ENCODE measurements at places on chromosomes 4 and X.

- no peak for DNase-seq
These were observed 37.8 kb downstream of the ABCB7 start for GRCh38 chrX:75118296-75118695.

- DNase-seq, result peak; percentile 66
These were observed 131.0 kb downstream of the DCLK2 start for GRCh38 chr4:150209140-150209829.

DNA sequence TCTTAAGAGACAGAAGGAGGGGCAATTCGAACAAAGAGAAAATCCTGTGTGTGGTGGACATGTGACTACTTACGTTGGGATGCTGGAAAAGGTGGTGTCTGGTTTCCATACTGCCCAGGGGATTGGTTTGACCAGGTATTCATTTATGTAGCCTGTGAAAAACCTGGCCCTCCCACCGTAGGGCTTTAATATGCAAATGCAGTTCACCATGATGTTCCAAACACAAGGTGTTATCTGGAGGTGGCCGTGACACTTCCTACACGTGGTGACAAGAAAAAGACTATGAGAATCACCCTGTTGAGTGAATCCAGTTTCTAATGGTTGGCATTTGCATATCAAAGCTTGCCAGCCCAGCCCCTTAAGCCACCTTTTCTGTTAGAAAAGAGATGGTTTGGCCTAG lies 27.9 kb downstream of the UGT2B4 start:
- DNase-seq, result no peak

DNA sequence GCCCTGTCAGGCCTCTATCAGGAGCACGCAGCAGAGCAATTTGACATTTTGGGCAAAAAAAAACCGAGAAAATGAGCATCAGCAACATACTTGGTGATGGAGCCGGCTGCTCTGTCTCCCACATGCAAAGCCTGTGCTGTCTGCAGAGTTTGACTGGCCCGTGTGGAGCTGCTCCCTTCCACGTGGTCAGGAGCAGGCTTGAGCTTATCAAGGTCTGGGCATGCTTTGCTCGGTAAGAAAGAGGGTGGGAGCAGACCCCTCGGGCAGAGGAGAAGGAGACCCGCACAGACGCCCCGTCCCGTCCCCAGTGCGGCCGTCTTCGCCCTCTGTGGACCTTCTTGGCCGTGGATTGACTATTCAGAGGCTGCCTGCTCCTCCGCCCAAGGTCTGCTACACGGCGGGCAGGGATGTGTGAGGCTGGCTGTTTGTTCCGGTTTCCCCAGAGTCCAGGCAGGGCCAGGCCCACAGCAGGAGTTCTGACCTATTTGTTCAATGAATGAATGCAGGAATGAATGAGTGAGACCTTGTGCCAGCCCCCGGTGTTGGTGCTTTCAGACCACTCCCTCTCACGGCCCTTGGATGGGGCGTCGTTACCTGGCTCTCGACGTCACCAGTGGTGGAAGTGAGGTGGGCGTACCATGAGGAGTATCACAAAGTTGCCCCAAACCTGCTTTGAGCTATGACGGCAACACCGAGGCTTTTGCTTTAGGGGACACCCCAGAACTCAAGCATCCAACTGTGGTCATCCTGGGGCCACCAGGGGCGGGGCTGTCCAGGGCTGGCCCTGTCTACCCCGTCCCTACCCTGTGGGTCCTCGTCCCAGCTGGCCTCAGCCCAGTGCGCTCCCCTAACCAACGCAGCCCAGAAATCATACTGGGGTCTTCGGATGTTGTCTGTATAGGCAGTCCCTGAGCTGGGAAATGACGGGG lies 54.7 kb upstream of the ADRA2C start:
- no peak for DNase-seq

DNA sequence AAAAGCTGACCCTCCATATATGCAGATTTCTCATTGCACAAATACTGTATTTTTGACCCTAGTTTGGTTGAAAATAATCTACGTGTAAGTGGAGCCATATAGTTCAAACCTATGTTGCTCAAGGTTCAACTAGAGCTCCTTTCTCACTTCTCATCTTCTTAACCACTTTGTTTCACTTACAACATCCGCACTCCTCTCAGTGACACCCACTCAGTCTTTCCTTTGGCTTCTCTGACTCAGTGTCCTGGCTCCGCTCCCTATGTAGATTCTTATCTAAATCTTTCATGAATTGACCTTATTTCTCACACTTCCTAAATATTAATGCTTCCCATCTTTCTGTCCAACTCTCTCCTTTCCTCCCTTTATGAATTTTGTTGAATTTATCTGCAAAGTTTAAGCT lies 32.9 kb upstream of the DKK2 start:
- no peak for DNase-seq

DNA sequence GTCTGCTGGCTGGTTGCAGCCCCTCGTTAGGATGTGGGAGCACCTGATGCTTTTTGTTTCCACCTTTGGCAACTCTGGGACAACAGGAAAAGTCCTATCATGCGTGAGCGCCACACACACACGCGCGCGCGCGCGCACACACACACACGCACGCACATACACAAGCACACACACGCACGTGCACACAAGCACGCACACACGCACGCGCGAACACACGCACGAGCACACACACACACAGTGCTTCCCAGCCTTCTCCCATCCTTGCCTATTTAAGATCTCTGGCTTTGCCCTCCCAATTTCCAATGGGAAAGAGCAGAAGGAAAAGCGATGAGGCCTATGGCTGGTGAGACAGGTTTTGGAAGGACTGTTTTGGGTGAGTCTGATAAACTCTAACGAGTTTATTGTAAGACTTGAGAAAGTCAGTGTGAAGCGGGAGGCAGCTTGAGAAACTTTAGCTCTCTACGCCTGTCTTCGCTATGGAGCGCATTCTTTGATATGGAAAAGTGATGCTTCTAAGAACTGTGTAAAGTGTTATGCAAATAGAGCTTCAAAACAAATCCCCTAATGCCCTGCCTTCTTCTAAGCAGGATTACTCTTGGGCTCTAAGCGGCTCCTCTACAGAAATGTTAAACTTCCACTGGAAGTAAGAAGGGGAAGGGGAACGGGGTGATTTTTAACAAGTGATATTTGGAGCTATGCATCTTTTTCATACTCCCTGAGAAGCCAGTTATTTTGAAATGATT lies 11.8 kb downstream of the SUPT20HL1 start:
- DNase-seq, result no peak

DNA sequence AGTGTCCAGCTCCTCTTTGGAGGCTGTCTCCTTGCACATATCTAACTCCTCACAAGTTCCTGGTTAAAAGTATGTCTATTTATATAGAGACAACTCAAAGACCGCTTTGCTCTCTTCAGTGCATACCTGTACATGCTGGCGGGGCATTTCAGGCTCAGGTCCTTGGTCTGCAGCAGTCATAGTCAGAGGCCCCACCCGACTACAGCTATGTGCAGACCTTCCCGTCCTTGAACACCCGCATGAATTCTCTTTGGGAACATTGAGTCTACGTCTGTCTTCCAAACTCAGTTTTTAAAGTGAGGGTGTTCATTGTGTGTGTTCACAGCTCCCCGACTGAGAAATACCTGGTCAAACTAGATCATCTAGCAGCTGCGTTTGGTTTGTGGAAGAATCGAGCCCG lies 4.2 kb downstream of the BCOR start:
- no peak for DNase-seq

GRCh38 chr4:1898681-1899080 lies 27.5 kb downstream of the NSD2 start:
- no peak for DNase-seq

DNA sequence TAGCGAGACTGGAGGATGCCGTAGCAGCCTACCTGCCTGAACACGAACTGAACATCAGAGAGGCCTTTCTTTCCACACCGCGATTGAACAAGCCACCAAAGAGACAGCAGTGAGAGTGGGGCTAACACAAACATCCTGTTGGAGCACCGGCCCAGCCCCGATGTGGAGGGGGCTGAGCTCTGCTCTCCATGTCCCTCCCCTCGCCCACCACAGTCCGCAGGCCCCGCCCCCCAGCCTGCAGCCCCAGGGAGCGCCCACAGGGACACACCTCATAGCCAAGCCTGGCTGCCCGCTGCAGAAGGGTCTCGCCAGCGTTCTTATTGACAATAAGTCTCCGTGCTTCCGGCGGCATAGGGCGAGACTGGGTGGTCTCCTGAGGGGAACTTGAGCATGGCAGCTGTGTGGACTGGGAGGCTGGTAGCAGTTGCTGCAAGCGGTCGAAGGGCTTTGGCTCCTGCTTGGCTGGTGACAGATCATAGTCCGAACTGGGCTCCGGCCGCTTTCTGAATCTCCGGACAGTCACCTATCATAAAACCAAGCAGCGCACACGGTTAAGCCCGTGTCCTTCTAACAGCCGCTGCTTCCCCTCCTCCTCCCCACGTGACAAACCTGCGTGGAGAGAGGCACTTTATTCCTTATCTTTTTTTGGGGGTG lies 35.8 kb downstream of the BCOR start:
- DNase-seq, result no peak

DNA sequence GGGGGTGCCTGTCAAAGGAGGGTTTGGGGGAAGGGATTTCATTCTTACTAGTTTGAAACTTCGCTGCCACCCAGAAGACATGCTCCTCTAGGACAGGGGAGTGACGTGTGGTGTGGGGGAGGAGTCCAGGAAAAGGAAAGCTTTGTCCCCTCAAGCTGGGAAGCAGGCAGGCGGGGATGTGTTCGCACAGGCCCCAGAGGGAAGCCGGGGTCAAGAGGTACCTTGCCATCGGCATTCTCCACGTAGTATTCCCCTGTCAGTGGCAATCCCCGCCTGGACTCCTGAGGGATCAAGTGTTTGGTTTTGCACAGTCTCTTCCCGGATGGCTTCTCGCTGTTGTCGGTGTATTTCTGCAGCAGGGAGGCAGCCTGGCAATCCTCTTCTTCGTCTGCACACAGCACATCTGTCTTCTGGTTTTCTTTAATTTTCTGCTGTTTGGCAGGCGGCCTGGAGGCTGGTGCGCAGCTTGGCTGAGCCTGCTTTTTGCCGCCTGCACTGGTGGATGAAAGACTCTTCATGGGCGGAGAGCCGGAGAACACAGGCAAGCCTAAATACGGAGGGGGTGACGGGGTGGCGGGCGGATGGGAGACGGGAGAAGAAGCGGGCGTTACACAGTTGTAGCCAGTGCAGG lies 35.1 kb downstream of the BCOR start:
- DNase-seq, result no peak

- no peak for DNase-seq
These were observed 452.7 kb downstream of the NLGN4X start for GRCh38 chrX:5775846-5776430.

DNA sequence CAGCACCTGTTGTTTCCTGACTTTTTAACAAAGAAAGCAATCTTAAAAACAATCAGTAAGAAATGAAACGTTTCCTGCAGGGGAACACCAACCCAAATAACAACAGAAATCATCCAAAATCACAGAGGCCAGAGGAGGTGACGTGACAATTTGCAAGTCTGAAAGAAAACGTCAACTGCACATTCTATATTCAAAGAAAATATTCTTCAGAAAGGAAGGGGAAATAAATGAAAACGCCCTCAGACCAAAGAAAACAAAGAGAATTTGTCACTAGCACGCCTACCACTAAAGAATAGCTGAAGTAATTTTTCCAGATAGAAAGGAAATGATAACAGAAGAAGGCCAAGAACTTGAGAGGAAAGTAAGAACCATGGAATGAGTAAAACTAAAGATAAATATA lies 74.4 kb downstream of the CASP3 start:
- no peak for DNase-seq

GRCh38 chrX:111743316-111743715 lies 62.3 kb downstream of the ALG13 start:
- DNase-seq, result no peak

GRCh38 chrX:46584736-46585135 lies 11.2 kb downstream of the CHST7 start:
- no peak for DNase-seq

DNA sequence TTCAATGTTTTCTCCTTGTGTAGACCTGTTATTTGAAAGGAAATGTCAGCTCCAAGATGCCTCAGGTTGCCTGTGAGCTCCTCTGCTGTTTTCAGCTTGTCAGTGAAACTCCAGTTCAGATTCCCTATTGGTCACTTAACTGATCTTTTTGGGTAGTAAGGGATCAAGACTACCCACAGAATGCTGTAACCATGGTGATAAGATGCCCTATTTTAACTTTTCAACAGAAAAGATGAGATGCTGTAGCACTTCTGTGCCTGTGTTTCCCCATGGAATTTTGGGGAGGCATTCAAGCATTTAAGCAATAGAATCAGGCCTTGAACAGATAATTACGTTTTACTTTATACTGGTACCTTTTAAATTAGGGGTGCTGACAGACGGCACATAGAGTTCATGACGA lies 106.6 kb upstream of the H2AZ1 start:
- DNase-seq, result no peak

- no peak for DNase-seq
These were observed 96.6 kb upstream of the IL13RA1 start for GRCh38 chrX:118630848-118631247.

- no peak for DNase-seq
These were observed 49.1 kb downstream of the MID1 start for GRCh38 chrX:10571260-10571659.

- no peak for DNase-seq
These were observed 459.5 kb downstream of the RAPGEF2 start for GRCh38 chr4:159562366-159562765.

DNA sequence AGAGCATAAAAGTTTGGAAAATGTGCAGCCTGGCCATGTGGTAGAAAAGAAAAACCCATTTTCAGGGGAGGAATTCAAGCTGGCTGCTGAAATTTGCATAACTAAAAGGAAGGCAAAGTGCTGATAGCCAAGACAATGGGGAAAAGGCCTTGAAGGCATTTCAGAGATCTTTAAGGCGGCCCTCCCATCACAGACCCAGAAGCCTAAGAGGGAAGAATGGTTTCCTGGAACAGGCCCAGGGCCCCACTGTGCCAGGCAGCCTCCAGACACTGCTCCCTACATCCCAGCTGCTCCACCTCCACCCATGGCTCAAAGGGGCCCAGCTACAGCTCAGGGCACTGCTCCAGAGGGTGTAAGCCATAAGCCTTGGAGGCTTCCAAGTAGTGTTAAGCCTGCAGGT lies 158.0 kb upstream of the PRDX4 start:
- no peak for DNase-seq

DNA sequence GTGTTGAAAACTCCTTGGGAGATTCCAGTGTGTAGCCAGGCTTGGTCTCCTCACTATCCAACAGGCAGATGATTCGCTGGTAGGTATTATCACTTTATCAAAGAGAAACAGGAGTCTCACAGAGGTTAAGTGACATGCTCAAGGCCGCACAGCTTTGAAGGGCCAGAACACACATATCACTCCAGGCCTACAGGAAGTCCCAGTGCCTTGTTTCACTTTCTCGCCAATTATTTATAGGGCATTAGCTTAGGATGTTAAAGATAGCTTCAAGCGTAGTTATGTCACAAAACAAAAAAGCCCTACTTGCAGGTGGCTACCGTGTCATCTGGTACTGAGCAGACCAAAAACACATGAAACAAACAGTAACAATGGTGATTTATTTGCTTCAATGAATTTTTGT lies 13.2 kb downstream of the ATP8A1 start:
- DNase-seq, result no peak

GRCh38 chr4:91497892-91498291 lies 805.9 kb upstream of the GRID2 start:
- DNase-seq, result no peak

GRCh38 chr4:129346734-129347133 lies 250.8 kb downstream of the C4orf33 start:
- DNase-seq, result no peak

GRCh38 chr4:78149751-78150542 lies 92.8 kb downstream of the FRAS1 start:
- DNase-seq, result peak; percentile 2

GRCh38 chr4:113468165-113469022 lies 293.1 kb downstream of the CAMK2D start:
- DNase-seq, result peak; percentile 61
